ENCODE measurements at places on chromosomes 5 and 9.
A peak's percentile ranks its signal among the peaks of the same experiment; 100 is the strongest.

DNA sequence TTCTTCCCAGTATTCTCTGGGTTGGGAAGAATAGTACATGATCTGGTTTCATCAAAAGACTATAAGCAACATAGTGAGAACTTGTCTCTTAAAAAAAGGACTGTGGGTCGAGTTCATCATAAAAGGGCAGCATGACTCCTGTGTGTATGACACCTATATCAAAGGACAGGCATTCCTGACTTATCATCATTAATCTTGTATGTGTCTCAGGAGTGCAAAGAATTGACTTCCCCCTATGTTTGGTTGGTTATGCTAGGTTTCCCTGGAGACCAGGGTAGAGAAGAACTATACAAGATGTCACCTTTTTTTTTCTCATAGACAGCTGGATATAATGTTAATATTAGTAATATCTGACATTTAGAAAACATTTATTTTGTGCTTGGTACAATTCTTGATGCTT is 173.1 kb upstream of the ANKRD55 start:
- no peak for DNase-seq

DNA sequence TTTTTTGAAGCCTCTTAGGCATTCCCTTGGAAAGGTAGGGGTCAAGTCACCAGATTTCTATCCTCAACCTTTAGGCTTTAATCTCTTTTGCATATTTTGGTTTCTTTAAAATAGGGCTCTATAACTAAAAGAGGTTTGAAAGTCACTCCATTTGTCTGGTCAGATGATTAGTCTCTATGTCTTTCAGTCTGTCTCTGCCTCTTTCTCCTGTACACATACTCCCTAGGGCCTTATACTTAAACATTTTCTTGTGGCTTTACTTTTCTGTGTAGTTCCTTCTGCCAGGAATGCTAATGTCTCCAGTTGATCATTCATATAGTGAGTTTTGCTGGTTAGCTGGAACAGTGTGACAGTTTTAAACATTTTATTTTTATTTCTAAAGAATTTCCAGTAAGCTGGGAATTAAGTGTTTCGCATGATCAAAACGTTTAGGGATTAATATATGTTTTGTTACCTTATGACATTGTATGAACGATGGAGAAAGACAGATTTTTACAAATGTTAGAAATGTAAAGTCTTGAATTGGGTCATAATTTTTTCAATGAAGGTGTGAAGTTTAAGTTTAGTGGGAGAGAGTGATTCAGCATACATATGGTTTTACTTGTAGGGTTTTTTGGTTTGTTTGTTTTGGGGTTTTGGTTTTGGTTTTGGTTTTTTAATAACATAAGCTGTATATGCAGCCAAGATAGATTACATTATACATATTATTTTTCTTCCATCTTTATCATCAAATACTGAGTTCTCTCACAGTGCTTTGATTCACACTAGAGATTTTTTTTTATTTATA is 90.6 kb downstream of the ZCCHC7 start:
- no peak for DNase-seq

DNA sequence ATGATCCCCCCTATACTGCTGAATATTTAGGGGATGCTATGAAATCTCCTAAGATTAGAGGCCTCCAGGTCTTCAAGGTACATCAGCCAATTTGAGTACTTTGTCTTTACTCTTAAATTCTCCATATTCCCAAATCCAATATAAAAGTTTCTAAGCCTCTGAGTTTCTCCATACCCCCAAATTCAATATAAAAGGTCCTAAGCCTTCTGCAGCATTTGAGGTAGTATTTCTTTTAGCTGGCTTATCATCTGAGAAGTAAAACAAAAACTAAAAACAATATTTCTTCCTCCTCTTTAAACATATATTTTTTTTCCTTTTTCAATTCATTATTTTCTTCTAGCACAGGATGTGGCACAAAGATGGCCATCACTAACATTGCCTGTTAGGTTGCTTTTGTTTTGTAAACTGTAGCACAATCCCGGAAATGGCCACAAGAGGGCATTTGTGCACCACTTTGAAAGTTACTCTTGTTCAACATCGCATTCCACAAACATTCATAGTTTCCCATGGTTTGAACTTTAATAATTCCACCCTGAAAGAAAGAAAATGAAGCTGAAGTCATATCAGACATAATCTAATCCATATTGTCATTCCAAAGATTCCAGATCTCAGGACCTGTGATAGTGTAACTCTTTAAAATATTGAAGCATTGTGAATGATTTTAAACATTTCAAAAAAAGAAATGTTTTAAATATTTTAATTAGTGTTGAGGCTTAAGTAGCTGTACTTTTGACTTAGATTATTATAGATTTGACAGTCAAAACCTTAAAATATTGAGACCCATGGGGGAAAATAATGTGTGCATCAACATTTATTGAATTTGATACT is 21.0 kb upstream of the SCGB3A2 start:
- peak; percentile 57 for DNase-seq

- DNase-seq, result no peak
Measured at GRCh38 chr5:40198736-40199135, 481.0 kb upstream of the PTGER4 start.

- no peak for DNase-seq
Measured at GRCh38 chr5:176736931-176737745, 73.2 kb upstream of the UNC5A start.

GRCh38 chr9:76688471-76689238 is 75.6 kb upstream of the PCA3 start:
- no peak for DNase-seq

DNA sequence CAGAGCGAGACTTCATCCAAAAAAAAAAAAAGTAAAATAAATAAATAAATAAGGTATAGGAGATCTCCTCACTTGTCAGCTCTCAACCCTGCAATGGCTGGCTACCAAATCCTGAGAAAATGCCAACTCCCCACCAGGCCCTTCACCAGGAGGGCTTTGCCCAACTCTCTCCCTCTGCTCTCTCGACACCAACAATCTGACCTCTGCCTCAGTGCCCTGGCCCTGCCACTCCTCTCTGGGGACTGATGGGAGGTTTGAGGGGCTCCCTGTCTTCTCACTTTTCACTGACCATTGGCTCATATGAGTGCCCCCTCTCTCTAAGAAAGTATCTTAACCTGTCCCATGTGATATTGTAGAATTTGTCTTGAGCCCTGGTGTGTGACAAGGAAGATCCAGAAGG is 52.6 kb upstream of the SH3PXD2B start:
- no peak for DNase-seq

DNA sequence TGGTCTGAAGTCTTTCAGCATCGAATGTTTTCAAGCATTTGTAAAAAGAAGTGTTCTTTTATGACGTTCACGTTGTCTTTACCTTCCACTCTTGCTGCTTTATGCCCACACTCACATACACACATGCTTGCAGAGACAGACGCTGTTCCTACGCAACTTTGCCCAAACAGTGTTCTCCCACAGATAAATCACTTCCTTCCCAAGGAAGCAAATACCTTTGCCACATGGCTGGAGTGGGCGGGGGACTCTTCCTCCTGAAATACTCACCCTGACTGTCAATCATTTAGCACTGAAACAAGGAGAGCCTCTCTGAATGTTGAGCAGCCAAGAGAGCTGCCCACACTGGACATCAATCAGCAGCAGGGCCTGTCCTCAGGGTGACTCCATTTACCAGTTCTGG is 22.4 kb upstream of the ASTN2 start:
- no peak for DNase-seq

DNA sequence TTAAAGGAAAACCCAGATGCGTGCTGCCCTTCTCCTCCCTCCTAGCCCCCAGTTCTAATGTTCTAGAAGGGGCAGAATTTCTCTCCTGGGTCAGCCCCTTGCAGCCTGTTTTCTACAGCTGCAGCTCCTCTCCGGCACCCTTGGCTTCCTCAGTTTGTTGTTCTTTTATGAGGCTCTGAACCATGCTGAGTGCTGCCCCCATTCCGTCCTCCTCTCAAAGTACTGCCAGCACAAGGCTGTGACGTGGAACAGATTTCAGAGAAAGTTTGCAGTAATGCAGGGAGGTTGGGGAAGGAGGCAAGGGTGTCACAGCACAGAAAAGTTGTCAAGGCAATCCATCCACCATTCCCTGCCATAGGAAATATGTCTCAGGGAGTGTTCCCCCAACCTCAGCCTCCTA is 63.3 kb downstream of the RGS3 start:
- DNase-seq, result no peak

GRCh38 chr5:9149988-9150387 is 395.9 kb downstream of the SEMA5A start:
- DNase-seq, result no peak

GRCh38 chr9:86405926-86406325 is 51.7 kb upstream of the TUT7 start:
- peak; percentile 3 for DNase-seq

GRCh38 chr9:2248768-2249265 is 233.7 kb downstream of the SMARCA2 start:
- no peak for DNase-seq

DNA sequence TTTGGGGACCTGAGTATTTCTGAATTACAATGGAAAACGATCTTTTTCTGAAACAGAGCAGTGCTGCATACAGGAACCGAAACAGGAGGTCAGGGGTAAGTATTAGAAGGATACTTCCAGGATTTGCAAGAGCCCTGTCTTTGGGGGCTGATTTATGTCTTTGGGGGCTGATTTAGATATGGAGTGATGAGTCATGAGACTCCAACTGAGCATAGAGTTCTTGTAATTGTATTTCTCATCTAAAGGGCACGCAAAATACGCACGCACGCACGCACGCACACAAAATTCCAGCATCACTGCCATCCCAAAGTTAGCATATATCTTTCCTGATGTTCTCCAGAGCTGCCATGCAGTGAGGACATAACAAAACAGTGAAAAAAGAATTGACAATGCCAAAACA is 414.8 kb upstream of the CCNH start:
- no peak for DNase-seq

Data from KBM-7 (cell line).